Stimulated activated naive CD8-positive, alpha-beta T cell treated with anti-CD3 and anti-CD28 coated beads, Interleukin-15, Interleukin-2, amounts not matched to agents 100 U/mL and 50 U/mL, for 24 hours (primary cell): ENCODE measurements at places on chromosomes 13 and 19.

GRCh38 chr13:50511877-50512341 lies 331.6 kb downstream of the DLEU7 start:
- DNase-seq = no peak

DNA sequence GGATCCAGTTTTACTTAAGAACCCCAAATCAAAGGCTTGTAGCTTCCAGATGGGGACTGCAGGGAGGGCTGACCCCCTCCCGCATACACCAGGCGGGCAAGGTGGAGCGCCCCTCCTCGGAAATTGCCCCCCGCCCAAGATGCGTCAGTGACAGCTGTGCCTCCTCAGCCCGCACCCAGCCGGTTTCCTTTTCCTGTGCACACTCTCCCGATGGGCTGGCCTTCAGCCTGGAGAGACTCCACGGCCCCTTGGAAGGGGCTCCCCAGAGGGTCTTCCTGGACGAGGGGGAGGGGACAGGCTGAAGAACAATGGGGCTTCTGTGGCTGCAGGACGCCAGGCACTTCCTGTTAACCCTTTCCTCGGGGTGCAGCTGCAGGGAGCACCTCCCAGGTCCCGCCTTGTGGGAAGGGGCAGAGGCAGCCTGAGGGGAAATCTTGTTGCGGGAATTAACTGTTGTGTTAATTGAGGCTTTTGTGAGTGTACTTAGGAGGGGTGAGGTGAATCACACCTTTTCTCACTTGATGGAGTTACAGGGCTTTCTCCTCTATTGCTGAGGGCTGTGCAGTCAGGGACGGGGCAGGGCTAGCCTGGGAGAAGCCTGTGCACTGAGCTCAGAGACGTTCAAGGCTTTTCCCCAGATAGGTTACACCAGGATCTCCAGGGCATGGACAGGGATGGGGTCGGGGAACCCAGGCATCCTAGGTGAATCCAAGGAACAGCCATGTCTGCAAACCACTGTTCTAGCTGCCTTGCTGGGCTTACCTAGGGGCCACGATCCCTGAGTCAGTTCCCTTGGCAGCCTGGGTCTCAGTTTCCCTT lies 14.3 kb downstream of the IER2 start:
- peak; percentile 53 for DNase-seq

GRCh38 chr13:111469450-111469849 lies 149.0 kb downstream of the TEX29 start:
- no peak for DNase-seq

DNA sequence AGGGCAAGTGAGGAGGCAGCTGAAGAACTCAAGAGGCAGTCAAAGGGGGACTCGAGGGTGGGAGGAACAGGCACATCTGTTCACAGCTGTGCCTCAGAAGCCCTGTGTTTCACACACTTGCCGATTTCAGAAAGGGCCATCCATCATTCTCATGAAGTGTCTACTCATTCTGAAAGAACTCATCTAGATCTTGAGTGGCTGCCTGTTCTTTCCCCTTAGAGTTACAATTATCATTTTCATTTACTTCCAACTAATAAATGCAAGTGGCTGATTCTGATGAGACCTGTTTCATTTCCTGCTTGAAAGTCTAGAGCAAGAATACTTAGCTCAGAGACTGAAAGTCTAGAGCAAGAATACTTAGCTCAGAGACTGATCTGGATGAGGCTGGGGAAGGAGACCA lies 1145.1 kb downstream of the UQCRFS1 start:
- no peak for DNase-seq

- DNase-seq = peak; percentile 43
Observed at GRCh38 chr13:112690283-112690929, 568 bp downstream of the ATP11A start.

DNA sequence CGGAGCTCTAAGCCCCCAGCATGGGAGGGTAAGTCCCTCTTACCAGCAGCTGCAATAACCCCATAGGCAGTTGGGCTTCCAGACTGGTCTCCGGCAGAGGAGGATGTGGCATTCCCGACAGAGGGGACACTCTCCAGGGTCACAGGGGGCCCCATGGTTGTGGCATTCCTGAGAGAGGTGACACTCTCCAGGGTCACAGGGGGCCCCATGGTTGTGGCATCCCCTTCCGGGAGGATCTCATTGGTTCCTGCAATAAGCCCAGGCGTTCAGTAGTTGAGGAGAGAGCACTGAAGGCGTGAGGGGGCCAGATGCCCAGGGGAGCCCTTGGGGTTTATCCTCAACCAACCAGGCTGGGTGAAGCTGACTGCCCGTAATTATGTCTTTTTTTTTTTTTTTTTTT lies 5.4 kb downstream of the CD320 start:
- DNase-seq = no peak

DNA sequence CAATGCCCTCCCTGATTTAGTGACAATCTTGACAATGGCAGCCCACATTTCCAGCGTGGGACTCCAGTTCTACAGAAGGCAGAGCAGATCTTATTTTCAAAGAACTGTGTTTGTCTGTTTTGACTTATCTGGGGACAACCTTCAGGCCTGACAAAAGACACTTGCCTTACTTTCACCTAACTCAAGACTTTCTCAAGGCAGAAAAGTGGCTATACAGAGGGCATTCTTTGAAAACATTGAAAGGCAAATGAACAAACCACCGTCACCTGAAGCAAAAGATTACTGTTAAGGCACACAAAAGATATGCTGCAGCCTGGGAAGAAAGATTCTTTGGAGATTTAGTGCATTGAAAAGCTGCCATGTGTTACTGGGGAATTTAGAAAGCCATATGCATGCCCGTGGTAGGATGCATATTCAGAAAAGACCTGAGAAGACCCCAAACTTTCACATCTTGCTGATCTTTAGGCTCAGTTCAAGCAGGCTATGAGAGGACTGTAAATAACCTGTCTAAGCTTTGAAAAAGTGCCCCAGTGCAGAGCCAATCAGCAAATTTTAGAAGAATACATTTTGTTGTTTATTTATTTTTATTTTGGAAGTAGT lies 82.8 kb downstream of the TSC22D1 start:
- no peak for DNase-seq

DNA sequence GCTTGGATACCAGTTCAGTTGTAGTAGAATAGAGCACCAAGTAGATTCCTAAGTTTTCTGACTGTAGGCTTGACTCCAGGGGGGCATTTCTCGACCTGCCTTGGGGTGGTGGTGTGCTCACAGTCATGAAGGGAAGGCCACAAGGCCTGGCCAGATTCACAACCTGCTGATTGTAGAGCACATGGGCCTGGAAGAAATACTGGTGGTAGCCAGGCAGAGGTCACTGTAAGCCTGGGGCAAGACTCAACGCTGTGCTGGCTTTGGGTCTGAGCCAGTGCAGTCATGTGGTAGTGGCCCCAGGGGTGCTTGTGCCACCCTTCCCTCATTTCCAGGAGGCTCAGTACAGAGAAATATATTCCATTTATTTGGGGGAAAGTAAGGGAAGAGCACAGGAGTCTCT lies 832.3 kb upstream of the SLC10A2 start:
- DNase-seq = no peak

DNA sequence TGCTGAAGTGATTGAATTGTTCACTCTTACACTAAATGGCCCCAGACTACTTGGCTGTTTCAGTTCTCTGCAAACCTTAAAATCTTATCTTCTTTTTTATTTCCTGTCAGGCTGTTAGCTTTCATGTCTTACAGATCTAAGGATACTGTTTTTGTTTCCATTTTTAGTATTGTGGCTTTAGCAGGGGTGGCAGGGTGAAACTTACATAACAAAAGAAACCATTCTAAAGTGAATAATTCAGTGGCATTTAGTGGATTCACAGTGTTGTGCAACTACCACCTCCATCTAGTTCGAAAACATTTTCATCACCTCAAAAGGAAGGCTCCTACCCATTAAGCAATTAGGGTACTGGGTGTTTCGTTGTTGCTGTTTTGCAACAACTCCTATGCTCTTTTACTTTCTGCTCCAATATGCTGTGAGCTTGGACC lies 19.8 kb downstream of the TMEM272 start:
- DNase-seq = no peak

- no peak for DNase-seq
Observed at GRCh38 chr13:43911871-43912270, 32.2 kb downstream of the LACC1 start.
